ENCODE measurements at places on chromosomes 6 and 20.

GRCh38 chr6:83853178-83854000 lies at the start of gene RIPPLY2:
Gene RIPPLY2, plus strand, starts transcription at chr6:83853360. Its CDS starts 57 bp downstream, at chr6:83853417.
- DNase-seq = no peak

- DNase-seq = no peak
Measured at GRCh38 chr6:53598265-53598907, 53.5 kb upstream of the GCLC start.

GRCh38 chr6:36070252-36070651 lies 42.6 kb downstream of the MAPK14 start:
- DNase-seq = no peak

DNA sequence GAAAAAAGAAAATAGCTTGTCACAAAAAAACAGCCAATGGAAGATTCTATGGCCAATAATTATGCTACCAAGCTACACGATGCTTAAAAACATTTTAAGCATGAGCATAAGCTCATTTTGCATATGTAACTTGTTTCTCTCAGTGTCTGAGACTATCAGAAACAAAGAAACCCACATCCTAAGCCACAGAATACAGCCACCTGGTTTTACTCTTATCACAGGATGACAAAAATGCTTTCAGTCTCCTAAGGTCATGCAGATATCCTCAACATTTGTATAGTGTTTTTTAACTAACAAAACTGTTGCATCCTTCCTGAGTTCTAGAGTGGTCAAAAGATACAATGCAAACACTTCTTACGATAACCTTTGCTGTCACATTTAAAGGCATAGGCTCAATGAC lies 172.1 kb upstream of the RUNX2 start:
- DNase-seq = no peak

GRCh38 chr6:50116797-50117542 lies 67.2 kb upstream of the DEFB112 start:
- DNase-seq = no peak

GRCh38 chr6:11397622-11398450 lies 139.7 kb upstream of the TMEM170B start:
- DNase-seq = no peak

GRCh38 chr6:145373826-145374225 lies 361.5 kb downstream of the EPM2A start:
- DNase-seq = no peak

GRCh38 chr20:41003143-41003935 lies 25.3 kb upstream of the TOP1 start:
- DNase-seq = no peak
